AG10803 (cell line): ENCODE measurements at places on chromosomes 11 and 22.

GRCh38 chr11:12144330-12145174 lies 34.2 kb downstream of the MICAL2 start:
- DNase-seq, result no peak

DNA sequence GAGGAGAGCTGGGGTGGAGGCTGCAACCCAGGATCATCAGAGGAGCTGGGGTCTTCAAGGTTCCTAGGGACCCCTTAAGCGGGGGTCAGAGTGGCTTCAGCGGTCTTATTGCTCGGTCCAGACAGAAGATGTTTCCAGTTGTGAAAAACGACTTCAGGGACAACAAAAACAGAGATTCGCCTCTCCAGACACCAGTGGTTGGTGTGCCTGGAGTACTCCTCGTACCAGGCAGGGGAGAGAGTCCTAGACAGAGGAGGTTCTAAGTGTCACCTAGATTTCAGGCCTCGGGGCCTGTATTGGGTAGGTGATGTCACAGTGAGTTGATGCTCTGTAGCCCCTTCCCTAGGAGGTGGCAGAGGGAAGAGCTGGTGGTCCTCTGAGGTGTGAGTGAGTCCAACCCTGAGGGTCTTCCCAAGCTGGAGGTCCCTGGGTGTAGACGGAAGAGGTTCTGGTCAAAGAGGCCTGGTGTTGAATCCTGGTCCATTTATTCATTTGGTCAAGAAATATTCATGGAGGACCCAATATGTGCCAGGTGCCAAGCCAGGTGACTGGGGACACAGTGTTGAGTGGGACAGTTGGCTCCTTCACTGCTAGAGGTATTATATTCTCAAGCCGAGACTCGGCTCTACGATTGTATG lies 4.4 kb upstream of the IGLL5 start:
- DNase-seq, result no peak

DNA sequence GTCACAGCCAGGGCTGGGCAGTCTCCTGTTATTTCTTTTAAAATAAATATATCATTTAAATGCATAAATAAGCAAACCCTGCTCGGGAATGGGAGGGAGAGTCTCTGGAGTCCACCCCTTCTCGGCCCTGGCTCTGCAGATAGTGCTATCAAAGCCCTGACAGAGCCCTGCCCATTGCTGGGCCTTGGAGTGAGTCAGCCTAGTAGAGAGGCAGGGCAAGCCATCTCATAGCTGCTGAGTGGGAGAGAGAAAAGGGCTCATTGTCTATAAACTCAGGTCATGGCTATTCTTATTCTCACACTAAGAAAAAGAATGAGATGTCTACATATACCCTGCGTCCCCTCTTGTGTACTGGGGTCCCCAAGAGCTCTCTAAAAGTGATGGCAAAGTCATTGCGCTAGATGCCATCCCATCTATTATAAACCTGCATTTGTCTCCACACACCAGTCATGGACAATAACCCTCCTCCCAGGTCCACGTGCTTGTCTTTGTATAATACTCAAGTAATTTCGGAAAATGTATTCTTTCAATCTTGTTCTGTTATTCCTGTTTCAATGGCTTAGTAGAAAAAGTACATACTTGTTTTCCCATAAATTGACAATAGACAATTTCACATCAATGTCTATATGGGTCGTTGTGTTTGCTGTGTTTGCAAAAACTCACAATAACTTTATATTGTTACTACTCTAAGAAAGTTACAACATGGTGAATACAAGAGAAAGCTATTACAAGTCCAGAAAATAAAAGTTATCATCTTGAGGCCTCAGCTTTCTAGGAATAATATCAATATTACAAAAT lies 13.4 kb downstream of the OR51B4 start:
- DNase-seq, result no peak

GRCh38 chr22:45888221-45889092 lies 88.5 kb downstream of the WNT7B start:
- no peak for DNase-seq

- no peak for DNase-seq
Measured at GRCh38 chr22:43722444-43722843, 89.7 kb downstream of the EFCAB6 start.

- no peak for DNase-seq
Measured at GRCh38 chr11:17736579-17736893, 2.0 kb downstream of the KCNC1 start.
